HT-29 (cell line): ENCODE measurements at places on chromosomes 2 and 18.

- DNase-seq = no peak
Observed at GRCh38 chr2:86064006-86064405, 41.7 kb downstream of the POLR1A start.

DNA sequence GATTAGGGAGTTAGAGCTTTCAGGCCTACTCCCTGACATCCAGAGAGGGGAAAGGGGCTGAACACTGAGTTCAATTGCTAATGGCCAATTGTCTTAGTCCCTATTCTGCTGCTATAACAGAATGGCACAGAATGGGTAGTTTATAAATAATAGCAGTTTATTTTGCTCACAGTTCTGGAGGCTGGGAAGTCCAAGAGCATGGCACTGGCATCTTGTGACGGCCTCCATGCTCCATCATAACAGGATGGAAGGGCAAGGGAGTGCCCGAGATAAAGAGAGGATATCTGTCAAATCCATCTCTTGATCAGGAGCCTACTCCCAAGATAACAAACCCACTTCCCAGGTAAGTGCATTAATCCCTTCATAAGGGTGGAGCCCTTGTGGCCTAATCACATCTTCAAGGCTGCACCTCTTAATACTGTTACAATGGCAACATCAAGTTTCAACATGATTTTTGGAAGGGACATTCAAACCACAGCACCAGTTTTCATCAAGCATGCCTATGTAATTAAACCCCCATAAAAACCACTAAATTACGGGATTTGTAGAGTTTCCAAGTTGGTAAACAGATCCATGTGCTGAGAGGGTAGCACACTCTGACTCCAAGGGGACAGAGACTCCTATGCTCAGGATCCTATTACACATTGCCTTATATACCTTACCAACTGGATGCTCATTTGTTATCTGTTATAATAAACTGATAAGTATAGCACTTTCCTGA lies 44.6 kb downstream of the BAZ2B start:
- DNase-seq = no peak

DNA sequence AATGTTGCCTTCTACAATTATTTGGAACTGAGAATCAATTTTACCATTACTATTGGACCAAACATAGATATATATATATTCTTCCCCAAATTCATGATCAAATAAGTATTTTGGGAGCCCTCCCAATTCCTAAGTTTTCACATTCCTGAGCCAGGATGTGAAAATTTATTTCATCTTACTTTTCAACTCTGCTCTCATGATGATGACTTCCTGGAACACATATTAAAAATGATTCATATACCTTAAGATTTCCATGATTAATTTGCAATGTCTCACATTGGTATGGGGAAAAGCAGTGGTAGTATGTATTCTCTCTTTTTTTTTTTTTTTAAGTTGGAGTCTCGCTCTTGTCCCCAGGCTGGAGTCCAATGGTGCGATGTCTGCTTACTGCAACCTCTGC lies 596.1 kb upstream of the ZEB2 start:
- no peak for DNase-seq

DNA sequence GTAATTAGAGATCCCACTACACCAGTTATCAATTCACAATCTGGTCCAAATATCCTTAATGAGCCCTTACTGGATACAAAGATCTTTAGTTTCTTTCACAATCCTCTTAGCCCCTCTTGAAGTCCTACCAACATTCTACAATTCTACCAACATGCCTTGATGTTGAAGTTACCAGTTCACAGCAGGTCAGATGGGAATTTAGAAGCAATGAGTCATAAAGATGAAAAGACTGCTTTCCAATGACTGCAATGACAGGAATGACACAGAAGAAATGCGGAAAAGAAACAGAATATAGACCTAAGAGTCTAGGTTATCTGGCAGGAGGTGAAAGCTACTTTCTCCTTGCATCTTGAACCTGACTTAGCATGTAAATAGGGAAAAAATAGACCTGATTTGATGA lies 24.5 kb downstream of the RTTN start:
- peak; percentile 45 for DNase-seq

GRCh38 chr2:3430740-3431490 lies 51.4 kb downstream of the TRAPPC12 start:
- no peak for DNase-seq

DNA sequence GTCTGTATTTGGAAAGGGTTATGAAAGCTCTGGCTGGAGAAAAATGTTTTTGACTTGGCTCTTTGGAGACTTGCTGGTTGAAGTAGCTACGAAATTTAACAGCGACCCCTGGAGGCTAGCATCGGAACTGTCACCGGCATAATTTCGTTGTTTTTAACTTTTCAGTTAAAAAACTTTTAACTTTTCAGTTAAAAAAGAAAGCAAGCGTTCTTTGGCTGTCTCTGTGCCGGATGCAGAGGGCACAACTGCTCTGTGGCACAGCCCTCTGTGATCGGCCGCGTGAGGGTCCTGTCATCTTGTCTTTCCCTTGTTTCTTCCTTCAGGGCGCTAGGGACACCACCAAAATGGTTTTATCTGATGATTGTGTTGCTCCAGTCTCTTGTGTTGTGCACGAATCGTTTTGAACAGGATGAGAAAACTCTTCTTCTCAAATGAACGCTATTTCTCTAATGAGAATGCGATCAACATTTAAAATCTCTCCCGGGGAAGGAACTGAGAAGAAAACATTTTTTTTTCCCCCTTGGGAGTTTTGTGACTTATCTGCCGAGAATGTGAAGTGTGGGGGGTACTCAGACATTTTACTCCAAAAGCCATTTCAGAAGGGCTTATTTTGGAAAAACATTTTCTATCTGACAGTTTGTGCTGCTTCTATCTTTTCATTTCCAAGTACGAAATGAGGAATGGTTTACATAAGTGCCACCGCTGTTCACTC lies 57.1 kb downstream of the ADCYAP1 start:
- DNase-seq = peak; percentile 53

- no peak for DNase-seq
Observed at GRCh38 chr18:68734308-68734707, 19.4 kb upstream of the TMX3 start.

- peak; percentile 18 for DNase-seq
Observed at GRCh38 chr2:39492095-39492590, 55.1 kb upstream of the MAP4K3 start.

DNA sequence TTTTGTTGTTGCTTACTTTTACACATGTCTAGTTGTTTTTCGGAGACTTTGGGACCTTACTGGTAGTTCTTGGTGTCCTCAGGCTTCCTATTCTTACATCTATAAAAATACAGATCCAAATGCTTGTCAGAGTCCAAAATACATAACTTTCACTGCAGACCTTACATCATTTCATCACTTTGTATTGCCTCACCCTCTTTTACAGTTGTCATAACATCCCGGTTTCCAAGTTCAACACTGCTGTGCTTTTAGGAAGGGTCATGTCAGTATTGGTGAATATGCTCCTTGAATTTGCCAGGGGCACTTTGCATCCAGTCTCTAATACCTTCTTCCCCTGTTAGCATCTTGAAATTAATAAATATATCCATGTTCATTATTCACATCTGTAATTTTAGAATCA lies 518.2 kb upstream of the RAB12 start:
- no peak for DNase-seq

- no peak for DNase-seq
Observed at GRCh38 chr2:117714110-117714509, 100.4 kb upstream of the DDX18 start.

DNA sequence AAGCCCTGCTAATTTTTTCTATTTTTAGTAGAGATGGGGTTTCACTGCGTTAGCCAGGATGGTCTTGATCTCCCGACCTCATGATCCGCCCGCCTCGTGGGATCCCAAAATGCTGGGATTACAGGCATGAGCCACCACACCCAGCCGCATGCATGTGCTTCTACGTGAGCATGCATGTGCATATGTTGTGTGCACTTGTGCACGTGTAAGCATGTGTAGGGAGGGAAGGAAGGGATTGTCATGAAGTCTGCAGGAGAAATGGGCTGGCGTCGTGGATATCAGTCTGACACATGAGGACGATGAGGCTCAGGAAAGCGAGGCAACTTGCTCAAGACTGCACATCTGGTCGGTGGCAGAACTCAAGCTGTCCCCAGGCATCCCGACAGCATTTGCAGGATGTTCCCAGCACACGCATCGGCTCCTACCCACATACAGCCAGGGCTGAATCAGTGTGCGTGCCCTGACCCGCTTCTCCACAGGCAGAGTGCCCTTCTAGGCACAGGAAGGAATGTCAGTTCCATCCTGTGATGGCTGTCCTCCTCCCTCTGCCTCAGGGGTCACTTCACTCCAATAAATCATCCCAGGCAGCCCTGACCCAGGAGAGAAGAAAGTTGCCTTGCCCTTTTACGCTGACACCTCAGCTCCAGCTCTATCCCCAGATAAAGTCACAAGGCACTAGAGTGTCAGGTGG lies 49.9 kb upstream of the SLC14A2 start:
- DNase-seq = no peak

DNA sequence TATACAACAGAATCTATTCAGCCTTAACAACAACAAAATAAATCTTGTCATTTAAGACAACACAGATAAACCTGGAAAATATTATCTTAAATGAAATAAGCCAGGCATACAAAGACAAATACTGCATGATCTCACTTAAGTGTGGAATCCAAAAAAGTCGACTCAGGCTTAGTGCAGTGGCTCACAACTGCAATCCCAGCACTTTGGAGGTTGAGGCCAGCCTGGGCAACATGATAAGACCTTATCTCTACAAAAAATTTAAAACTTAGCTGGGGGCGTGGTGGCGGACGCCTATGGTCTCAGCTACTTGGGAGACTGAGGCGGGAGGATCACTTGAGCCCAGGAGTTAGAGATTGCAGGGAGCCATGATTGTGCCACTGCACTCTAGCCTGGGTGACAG lies 75.2 kb upstream of the RNU4ATAC start:
- no peak for DNase-seq

- peak; percentile 29 for DNase-seq
Observed at GRCh38 chr2:71498261-71498701, 44.9 kb downstream of the DYSF start.

DNA sequence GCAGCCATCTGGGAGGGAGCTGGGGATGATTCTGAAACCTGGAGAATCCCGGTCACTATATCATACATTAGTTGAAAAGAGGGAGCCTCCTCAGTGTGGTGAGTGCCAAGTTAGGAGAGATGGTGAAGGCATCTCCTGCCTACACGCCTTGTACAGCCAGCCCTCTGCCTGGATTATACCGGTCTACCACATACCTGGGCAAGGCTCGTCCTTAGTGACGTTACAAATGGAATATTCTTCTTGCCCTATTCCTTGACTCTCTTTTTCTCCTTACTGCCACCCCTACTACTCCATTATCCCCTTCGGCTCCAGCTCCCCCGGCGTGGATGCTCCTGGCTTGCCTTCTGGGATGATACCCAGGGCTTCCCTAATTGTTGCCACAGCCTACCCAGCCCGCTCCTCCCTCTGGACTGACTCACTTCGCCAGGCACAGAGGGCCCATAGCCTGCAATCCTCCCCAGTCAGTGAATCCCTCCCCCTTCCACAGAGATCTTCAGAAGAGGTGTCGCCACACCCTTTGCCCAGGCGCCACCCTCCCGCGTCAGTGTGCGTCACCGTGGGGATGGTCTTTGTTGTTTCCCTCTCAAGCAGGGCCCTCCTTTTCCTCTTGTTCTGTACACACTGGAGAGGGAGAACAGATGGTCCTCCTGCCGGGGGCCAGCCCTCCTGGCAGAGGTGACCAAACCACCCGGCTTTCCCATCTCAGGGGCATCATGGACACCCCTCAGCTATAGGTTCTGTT lies 115.2 kb upstream of the EPAS1 start:
- no peak for DNase-seq
